T-cell (primary cell): ENCODE measurements at places on chromosomes 4 and X. TPM values are rescaled to one million over a fixed set of nuclear protein-coding genes. Genes with fewer than 3 reads are reported as not detected.

GRCh38 chr4:108683479-108683878 is 33.1 kb downstream of the OSTC start:
- H3K27ac ChIP-seq: no peak overlapping the region
- H3K4me3 ChIP-seq: no peak overlapping the region
- no peaks in the 10 kb centered on the region for H3K36me3 ChIP-seq
- H3K4me1 ChIP-seq: no peaks in the 10 kb centered on the region

DNA sequence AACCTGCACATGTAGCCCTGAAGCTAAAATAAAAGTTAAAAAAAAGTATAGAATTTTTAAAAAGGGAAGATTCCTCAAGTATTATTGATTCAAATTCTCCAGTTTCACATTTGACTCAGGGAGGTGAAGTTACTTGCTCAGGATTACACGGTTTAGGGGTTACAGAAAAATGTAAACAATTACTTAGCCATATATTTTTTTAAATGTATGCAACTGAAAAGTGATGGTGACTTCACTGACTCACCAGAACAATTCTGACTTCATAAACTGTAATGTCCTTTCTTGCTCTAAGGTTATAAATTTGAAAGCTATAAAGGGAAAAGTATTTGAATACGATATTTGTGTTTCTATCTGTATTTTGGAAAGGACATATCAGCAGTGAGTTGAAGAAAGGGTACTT is 371.2 kb downstream of the SPRY1 start:
- H3K36me3 ChIP-seq: no peaks in the 10 kb centered on the region
- no peak for DNase-seq
- no peak overlapping the region for H3K4me3 ChIP-seq
- no peaks in the 10 kb centered on the region for H3K4me1 ChIP-seq
- no peaks in the 10 kb centered on the region for H3K27me3 ChIP-seq

GRCh38 chrX:17829566-17829965 is 31.5 kb downstream of the RAI2 start:
- no peaks in the 10 kb centered on the region for H3K36me3 ChIP-seq
- no peaks in the 10 kb centered on the region for H3K27me3 ChIP-seq
- no peak overlapping the region for H3K4me3 ChIP-seq
- no peak overlapping the region for H3K27ac ChIP-seq
- no peaks in the 10 kb centered on the region for H3K4me1 ChIP-seq

The FHL1 gene
- total RNA-seq: 26.0 TPM
